ENCODE measurements at places on chromosomes 13 and 19.

- no peak for DNase-seq
Measured at GRCh38 chr19:29467824-29468401, 57.9 kb upstream of the VSTM2B start.

- DNase-seq, result no peak
Measured at GRCh38 chr19:5534787-5535586, 32.8 kb downstream of the TINCR start.

DNA sequence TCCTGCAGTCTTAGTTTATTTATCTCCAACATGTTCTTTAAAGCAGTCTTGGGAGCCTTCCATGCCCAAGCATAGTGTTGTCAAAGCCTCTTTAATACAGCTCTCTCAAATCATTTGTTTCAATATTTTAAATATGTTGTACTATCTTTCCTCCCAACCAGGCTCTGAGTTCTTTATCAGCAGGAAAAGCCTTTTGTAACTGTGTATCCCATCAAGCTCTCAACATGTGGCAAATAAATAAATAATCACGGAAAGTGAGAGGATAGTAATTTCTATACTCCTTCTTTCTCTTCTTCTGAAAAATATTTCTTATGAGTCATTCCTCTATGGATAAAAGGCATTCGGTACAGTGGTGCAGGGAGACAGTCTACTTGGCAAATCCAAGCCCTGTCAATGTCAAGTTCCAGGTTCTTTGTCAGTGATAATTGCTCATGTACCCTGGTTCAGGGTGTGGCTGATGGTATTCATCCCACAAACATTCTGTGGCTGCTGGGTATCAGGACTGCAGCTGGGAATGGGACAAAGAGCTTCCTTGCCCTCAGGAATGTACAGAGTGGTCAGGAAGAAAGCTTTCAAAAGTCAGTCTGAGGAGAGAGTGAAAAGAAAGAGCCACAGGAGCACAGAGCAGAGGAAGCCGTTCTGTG lies 384.3 kb downstream of the EFNB2 start:
- no peak for DNase-seq

- no peak for DNase-seq
Measured at GRCh38 chr19:4691373-4691772, 21.2 kb upstream of the MYDGF start.

GRCh38 chr13:27631156-27631555 lies 9.5 kb downstream of the POLR1D start:
- no peak for DNase-seq

GRCh38 chr13:110062777-110063442 lies 244.0 kb downstream of the COL4A1 start:
- DNase-seq, result no peak

DNA sequence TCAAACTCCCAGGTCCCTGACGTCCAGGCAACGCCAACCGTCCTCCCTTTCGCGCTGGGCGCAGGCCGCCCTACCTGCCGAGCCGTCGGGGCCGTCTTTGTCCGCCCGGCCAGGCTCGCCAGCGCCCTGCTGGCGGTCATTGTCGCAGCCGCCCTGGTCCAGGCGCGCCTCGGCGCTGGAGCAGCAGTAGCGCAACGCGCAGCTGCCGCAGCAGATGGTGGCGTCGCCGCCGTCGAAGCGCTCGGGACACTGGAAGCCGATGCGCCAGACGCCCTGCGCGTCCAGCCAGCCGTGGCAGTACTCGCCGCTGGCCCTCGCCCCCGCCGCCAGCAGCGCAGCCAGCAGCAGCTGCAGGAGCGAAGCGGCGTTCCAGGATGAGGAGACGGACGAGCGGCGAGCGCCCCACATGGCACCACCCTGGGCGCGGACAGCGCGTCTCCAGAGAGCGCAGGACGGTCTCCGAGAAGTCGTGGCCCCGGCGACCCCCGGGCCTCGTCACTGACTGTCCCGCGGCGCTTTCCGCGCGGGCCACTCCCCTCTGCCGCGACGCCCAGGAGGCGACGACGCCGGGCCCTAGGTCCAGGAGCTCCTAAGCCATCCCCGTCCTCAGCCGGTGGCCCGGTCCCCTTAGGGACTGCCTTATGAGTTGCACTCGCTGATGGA lies 1.1 kb downstream of the SHISA2 start:
- no peak for DNase-seq

DNA sequence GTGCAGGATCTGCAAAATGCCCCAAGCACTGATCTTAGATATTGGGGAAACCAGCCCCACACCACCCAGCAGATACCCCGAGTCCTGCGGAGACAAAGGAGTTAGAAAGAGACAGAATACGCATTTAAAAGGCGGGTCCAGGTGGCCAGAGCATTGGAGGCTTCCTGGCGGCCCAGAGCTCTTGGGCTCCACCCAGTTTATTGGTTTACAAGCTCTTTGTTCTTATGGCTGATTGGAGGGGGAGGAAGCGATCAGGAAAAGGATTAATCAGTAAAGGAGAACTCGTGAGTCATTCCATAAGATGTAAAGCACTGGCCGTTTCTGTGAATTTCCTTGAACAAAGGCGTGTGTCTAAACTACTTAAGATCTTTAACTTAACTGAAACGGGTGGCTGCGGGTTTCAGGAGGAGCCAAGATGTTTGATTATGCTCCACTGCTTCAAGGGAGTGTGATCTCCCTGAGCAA lies 926 bp downstream of the ZNF587 start:
- DNase-seq, result no peak

- DNase-seq, result no peak
Measured at GRCh38 chr13:45718063-45718462, 15.9 kb downstream of the CBY2 start.

GRCh38 chr13:59745392-59745788 lies 418.3 kb downstream of the DIAPH3 start:
- DNase-seq, result no peak

- DNase-seq, result no peak
Measured at GRCh38 chr13:49248622-49249002, 887 bp downstream of the CDADC1 start.

DNA sequence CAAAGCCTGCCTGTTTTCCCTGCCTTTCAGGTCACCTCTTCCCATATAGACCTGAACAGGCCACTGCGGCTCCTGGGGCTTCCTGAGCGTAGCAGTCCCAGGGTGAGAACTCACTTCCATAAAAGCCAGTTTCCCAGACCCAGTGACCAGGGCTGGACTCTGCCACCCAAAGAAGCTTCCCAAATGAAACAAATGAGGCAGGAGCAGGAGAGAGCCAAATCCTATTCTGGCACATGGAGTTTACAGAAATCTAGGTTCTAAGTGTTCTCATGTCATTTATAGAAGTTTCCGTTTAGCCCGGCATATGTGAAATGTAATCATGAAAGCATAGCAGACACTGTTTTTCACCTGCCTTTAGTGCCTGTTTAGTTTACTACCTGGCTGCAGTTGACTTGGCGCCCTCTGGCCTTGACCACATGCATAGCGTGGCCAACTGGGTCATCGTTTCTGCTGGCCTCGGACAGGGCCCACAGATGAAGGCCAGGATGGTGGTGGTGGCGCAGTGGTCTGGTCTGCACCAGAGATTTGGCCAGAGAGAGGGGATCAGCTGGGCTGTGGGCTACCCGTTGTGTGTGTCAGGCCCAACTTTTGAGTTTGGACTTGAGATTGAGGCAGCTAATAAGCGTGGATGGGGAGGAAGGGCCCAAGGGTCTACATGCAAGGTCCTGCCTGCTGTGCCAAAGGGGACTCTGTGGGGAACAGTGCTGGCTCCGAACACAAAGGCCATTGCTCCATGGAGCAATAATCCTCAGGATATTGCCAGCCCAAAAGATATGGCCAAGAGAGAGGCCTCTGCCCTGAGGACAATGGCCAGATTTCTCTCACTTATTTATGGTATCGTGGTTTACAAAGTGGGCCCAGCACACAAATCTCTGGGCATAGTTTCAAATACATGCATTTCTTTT lies 43.3 kb downstream of the NFIX start:
- no peak for DNase-seq

DNA sequence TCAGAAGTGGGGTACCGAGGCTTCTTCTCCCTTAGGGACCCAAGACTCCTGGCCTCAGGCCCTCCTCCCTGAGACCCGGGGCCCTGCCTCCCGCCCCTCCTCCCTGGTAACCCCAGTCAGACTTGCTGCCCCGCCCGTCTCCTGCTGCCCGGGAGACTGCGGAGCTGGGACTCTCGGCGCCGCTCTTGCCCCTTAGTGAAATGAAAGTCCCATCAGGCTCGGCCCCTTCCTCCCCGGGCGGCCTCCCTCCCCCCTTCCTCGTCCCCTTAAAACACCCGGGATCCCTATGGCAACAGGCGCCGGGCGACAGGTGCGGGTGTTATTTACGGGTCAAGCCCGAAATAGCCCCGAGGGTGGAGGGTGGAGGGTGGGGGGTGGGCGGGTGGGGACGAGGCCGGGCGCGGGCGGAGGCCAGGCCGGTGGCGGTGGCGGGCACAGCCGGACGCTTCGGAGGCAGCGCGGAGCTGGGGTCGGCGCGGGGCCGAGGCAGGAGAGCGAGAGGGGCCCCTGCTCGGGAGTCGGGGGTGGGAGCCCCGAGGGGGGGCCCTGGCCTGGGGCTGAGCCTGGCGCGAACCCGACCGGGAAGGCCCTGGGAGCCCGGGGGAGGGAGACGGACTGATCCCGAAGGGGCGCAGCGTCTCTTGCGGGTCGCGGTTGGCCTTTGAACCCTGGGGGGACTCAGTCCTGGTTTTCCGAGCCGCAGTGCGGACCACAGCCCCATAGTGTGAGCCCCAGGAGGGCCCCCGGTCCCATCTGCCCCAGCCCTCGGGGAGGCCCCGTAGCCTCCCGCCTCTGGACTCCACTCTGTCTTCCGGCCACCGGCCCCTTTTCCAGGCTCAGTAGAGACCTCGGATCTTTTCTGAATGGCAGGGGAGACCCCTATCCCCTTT lies at the start of gene CACNG6:
Gene CACNG6, plus strand, starts transcription at position 414 of the 890 bp plus-strand sequence. CDS start 1,241 bp downstream, outside the sequence.
- no peak for DNase-seq

DNA sequence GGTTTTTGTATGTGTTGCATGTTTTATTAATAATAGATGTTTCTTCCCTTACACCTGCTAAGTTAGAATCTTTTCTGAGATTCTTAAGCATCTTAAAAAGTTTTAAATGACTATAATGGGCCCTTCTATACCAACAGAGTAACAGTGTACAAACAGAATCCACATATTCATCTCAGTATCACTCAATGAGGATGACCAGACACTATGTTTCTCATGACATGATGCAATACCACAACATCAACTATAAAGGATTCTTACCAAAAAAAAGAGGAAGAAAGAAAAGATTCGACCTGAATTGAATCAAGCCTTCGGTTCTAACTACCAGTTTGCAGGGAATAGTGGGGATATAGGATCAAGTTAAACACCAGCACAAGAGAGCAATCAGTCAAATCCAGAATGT lies 56.5 kb downstream of the INTS6 start:
- DNase-seq, result no peak

- no peak for DNase-seq
Measured at GRCh38 chr13:50843257-50844083, at the start of gene DLEU7. DLEU7 (minus strand) TSS chr13:50843692; CDS start chr13:50843646, 46 bp downstream.

GRCh38 chr13:111844682-111845081 lies 222.3 kb upstream of the SOX1 start:
- DNase-seq, result no peak

DNA sequence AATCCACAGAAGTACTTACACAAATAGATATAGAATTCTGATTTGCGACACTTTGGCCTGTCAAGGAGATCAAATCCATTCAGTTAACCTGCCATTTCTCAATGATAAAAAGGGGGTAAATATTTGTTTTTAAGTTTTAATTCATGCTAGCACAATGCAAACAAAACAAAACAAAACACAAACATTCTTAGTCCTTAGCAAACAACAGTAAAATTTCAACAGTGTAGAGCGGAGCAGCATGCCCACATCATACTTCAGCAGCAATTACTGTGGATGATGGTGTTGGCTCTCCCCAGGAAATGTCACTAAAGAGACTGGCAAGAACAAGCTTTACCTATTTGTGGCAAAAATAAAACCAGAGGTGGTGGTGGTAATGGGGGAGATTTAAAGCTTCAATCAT lies 625.2 kb upstream of the PCDH20 start:
- no peak for DNase-seq

DNA sequence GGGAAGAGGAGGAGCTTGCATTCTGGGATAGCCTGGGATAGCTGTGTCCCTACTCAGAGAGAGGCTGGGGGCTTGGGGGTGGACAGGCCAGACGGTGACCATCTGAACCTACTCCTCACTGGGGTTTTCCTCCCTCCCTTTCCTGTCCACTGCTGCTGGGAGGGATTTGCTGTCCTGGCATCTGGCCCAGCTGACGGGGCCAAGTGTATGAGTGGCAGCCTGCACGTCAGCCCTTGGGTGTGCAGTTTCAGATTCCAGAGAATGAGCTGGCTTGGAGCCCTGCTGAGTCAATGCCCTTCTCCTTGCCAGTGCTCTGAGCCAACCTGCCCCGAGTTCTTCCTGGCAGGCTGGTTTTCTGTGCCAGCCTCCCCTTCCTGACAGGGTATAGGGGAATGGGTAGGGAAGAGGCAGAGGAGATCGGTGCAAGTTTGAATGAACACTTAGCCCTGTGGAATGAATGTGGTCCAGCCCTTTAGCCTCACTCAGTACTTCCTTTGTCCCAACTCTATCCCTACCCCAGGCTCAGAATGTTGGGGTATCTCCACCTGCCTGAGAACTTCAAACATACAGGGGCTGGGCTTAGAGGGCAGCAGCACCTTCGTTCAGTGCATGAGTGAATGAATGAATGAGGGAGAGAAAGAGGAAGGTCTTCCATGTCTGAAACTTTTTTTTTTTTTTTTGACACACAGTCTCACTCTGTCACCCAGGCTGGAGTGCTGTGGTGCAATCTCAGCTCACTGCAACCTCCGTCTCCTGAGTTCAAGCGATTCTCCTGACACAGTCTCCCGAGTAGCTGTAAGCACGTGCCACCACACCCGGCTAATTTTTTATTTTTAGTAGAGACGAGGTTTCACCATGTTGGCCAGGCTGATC lies 1.8 kb upstream of the ANGPTL4 start:
- no peak for DNase-seq

DNA sequence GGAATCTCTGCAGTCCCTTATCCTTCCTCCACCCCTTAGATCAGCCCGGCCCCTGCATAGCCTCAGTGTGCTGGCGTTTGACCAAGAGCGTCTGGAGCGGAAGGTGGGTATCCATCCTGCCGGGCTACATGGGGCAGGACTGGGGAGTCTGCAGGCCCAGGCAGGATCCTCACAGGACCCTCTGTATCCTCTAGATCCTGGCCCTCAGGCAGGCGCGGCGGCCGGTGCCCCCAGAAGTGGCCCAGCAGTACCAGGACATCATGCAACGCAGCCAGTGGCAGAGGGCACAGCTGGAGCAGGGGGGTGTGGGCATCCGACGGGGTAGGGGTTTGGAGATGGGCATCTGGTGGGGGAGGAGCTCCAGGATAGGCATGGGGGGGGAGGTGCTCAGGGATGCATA lies 8.9 kb downstream of the PODNL1 start:
- no peak for DNase-seq

DNA sequence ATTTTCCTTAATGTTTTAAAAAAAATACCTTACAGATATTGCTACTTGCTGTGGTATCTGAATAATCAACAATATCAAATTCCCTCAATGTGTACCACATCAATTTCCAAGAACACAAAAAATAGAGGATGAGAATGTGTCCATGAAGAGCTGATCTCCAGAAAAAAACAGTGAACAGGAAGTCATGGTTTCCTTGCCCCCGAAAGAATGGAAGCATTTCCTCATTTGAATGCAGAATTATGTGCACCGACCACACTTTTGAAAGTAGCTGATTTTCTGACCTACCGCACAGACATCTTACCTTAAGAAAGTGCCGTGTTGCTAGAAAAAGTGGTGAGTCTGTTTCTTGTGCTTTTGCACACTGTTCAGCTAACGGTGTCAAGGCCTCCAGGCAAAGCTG lies 13.4 kb upstream of the EEF1AKMT1 start:
- DNase-seq, result no peak
